ENCODE measurements at places on chromosomes 6 and 20.

GRCh38 chr6:4380881-4381281, 245.5 kb upstream of the ECI2 start:
- DNase-seq, result no peak

DNA sequence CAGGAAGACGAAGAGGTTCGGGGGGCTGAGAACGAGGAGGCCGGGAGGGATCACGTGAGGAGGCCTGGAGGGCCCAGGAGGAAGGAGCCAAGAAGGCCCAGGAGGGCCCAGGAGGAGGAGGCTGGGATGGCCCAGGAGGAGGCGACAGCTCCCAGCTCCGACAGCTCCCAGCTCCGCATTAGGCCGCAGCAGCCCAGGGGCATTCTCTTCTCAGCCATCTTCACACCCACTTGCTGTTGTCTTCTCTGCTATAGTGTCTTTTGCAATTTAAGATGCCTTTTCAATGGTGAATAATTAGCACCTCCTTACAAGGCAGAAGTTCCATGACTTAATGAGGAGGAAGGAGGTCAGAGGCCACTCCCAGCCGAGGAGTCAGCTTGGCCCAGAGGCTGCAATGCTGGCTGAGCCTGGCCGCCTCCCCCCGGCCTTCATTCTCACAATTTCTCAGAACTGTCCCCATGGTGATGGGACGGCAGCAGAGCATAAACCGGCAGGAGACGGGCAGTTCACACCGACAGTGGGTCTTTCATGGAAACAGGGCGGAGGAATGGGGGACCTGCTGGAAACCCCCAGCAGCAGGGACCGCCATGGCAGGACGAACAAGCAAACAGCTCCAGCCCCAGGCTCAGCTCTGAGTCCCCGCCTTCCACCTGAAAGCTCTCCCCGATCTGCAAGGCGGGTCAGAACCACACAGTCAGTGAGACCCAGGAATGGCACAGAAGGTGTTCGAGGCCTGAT, 45.1 kb downstream of the WDR27 start:
- DNase-seq, result no peak

GRCh38 chr6:83601119-83601518, 88.8 kb downstream of the PRSS35 start:
- DNase-seq, result no peak

DNA sequence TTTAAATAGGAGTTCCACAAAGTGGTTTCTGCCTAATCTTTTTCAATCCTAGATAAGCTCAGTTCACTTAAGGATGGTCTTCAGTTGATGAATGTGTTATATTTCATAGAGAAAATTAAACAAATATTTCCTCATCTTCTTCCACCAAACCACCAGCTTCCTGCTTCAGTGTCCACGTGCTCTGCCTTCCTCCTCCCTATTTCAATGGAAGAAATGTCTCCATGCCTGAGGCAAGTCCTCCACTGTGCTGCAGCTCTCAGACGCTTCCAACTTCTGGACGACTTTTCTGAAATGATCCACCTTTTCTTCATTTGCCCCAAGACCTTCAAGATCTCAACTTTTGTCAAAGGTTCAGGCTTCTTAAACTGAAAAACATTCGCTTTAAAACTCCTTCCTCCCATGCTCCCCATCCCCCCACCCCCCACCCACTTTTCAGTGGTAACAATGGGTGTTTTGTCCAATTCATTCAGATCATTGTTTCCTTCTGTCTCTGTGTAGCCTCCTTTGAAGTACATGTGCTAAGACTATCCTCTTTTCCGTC, 25.3 kb upstream of the FABP7 start:
- no peak for DNase-seq

GRCh38 chr6:11384531-11385309, 152.3 kb upstream of the NEDD9 start:
- DNase-seq, result no peak

DNA sequence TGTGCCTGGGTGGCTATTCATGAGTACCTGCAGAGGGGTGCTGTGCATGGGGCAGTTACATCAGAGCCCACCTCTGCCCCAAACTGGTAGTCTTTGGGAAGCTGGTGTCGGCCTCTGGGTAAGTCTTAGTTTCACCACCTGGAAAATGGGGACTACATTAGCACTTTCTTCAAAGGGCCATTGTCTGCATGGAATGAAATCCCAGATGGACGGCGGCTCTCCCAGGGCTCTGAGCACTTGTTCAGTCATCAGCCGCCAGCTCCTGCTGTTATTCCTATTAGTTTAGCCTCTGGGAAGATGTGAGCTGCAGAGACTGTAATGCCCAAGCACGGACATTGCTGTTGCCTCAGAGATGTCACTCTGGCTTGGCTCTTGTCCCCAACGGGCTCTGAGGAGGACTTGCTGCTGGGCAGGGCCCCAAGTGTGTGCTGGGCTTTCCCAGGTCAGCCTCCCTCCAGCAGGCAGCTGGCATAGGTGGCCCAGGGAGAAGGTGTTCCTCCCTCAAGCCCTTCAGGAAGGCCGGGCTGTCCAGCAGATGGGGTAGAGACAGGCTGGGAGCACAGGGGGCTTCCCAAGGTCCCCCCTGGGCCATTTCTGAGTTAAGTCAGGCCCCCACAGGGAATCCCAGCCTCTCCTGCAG, 268.3 kb downstream of the TFAP2C start:
- DNase-seq, result no peak

GRCh38 chr6:15761045-15761502, 98.2 kb upstream of the DTNBP1 start:
- no peak for DNase-seq

GRCh38 chr6:11425431-11425871, 112.1 kb upstream of the TMEM170B start:
- no peak for DNase-seq

GRCh38 chr6:150797949-150798348, 67.6 kb upstream of the MTHFD1L start:
- no peak for DNase-seq

DNA sequence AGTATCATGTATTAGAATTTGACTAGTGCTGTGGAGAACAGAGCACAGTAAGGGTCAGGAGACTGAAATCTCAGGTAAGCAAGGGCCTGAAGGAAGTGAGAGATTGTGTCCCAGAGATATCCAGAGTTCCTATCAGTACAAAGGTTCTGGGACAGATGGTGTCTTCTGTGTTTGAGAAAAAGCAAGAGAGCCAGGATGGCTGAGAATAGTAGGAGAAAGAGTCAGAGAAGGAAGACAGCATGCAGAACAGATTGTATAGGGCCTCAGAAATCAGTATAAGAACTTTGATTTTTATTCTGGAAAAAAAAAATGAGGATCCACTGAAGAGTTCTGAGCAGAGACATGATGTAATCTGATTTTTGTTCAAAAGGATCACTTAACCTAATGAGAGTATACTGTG, 74.8 kb upstream of the PLN start:
- no peak for DNase-seq

DNA sequence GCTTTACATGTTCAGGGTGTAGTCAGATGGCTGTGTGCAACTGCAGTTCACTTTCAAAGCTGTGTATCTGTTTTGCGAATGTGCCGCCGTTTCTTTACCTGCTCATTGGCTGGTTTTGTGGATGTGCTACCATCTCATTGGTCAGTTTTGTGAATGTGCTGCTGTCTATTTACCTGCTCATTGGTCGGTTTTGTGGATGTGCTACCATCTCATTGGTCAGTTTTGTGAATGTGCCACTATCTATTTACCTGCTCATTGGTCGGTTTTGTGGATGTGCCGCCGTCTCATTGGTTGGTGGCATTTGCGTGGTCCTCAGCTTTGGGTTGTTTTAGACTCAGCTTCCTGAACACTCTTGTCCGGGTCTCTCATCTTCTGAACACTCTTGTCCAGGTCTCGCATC, 40.5 kb upstream of the BHLHE23 start:
- DNase-seq, result no peak

DNA sequence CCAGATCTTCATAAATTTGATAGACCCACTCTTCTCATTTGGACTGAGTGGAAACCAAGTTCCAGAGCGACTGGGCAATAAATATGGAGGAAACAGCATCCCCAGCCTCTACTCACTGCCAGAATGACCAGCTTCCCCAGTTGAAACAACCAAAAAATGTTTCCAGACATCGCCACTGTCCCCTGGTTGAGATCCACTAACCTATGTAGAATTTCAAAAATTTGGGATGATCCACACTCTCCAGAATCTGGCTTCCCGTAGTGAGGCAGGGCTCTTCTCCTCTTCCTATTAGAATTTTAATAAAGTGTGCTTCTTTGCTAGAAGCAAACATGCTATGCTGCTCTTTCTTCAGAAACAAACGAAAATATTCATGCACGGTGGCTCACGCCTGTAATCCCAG, 287.0 kb upstream of the SUPT3H start:
- no peak for DNase-seq

GRCh38 chr6:80209430-80209829, 103.0 kb downstream of the BCKDHB start:
- no peak for DNase-seq

DNA sequence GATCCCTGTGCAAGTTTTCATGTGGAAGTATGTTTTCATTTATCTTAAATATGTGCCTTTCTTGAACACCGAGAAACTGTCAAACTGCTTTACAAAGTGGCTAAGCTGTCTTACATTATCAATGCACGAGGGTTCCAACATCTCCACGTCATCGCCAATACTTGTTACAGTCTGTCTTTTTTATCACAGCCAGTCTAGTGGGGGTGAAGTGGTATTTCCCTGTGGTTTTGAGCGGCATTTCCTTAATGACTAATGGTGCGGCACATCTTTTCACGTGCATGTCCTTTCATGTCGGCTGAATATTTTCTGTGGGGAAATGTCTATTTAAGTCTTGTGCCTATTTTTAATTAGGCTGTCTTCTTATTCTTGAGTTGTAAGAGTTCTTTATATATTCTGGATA, 280.4 kb downstream of the FOXC1 start:
- DNase-seq, result no peak

DNA sequence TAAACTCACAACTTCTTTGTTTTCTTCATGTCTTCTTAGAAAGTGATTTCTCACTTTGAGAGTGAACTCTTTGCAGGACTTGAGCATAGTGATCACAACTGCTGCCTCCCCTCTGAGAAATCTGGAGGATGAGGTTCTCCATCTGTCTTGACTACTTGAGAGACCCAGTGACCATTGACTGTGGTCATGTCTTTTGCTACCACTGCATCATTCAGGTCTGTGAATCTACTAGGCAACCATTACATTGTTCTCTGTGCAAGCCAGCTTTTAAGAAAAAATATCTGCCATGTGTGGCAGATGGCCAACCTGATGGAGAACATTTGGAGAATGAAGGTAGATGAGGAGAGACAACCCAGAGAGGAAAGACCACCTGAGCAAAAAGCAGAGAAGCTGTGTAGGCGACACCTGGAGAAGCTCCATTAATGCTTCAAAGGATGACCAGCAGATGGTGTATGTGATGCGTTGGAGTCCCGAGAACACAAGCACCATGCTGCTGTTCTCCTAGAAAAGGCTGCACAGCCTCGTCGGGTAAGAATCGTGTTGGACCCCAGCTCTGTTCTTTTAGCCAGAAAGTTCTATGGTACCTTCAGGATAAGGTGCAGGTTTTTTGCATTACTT, 25.1 kb upstream of the TRIM26 start:
- peak; percentile 32 for DNase-seq

DNA sequence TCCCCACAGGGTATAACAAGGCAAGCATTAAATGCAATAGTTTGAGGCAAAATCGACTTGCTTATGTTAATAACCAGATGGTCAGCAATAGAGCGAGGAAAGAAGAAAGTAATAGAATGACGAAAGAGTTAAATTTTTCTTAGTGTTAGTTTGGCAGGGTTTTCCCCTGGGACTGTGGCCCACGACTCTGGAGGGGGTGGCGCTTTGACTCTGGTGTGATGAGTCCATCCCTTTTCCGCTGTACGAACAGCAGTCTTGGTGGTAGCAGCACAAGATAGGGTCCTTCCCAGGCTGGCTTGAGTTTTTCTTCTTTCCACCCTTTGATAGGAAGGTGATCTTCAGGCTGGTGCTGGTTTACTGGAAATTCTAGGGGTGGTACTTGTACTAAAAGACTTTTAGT, 69.2 kb upstream of the GMDS start:
- no peak for DNase-seq

GRCh38 chr20:58829531-58829941, 21.2 kb downstream of the GNAS-AS1 start:
- DNase-seq, result no peak

- no peak for DNase-seq
Observed at GRCh38 chr20:50704971-50705370, 13.6 kb upstream of the RIPOR3 start.

GRCh38 chr20:6707321-6707831, 60.1 kb upstream of the BMP2 start:
- no peak for DNase-seq

GRCh38 chr6:153028286-153028685, 25.8 kb upstream of the MTRF1L start:
- no peak for DNase-seq

DNA sequence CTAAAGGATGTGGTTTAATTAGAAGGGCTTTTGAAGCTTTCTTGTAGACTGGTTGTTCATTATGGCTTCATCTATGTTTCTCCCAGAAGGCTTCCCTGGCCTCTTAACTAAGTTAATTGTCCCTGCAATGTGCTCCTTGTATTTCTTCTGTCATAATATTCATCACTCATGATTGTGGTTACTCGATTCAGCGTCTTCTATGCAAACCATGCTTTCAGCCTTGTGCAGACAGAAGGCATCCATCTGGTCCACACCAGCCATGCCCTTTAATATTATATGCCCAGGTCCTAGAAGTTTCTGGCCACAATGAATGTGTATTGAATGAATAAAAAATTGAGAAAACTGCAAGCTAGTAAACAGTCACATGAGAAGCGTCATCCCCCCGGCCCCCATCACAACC, 163.2 kb downstream of the KHDC1L start:
- no peak for DNase-seq

- no peak for DNase-seq
Observed at GRCh38 chr20:24796236-24796635, 152.8 kb upstream of the CST7 start.

All from CD4-positive, alpha-beta memory T cell (primary cell).